ENCODE measurements at places on chromosomes 16 and 17. TPM values are rescaled to one million over a fixed set of nuclear protein-coding genes. Genes with fewer than 3 reads are reported as not detected.

The TMC7 gene
- total RNA-seq, result 2.4 TPM

The DNAAF8 gene
- total RNA-seq, result 0.41 TPM

The GPR142 gene
- total RNA-seq, result not detected

The GLP2R gene
- total RNA-seq, result 0.92 TPM

The SLC22A31 gene
- 0.21 TPM for total RNA-seq

The HID1 gene
- total RNA-seq, result 12.3 TPM

The CACNG3 gene
- not detected for total RNA-seq

The ZNF75A gene
- 32.0 TPM for total RNA-seq

Data from tongue (tissue), 3 donors.